ENCODE measurements at places on chromosomes 6 and 20.

DNA sequence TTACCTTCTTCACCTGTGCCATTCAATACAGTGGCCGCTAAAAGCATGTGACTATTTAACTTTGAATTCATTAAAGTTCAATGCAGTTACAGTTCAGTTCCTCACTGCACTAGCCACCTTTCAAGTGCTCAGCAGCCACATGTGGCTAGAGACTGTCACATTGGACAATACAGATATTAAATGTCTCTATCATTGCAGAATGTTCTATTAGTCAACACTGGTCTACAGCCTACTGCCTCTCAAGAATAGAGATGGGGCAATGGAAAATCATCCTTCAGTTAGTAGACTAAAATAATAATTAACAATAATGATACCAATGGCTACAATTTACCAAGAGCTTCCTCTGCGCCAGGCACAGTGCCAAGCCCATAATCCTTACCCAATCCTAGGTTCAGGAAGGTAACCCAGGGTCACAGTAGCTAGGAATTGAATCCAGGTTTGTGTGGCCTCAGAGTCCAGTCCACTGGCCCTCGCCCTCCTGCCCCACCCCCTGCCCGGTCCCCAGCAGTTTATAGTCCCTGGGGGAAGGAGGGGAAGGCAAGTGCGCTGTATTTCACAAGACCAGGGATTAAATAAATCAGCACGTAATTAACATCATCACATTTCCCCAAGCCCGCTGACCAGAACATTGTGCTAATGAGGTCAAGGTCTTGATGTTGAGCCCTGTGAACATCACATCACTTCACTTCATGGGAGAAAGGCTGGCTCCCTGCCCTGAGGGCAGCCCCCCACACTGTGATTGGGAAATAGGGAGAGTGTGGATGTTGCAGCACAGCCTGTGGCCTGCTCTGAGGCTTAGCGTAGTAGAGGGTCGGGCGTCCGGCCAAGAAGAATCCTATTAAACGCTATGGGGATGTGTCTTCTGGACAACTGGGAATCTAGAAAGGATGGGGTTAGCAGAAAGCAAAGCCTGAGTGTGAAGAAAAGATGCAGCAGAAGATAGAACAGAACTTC, 147.2 kb downstream of the VEGFA start:
- no peaks in the 10 kb centered on the region for H3K27me3 ChIP-seq
- no peaks in the 10 kb centered on the region for H3K36me3 ChIP-seq
- H3K4me1 ChIP-seq, result no peaks in the 10 kb centered on the region
- no peak overlapping the region for H3K27ac ChIP-seq
- no peak for DNase-seq

DNA sequence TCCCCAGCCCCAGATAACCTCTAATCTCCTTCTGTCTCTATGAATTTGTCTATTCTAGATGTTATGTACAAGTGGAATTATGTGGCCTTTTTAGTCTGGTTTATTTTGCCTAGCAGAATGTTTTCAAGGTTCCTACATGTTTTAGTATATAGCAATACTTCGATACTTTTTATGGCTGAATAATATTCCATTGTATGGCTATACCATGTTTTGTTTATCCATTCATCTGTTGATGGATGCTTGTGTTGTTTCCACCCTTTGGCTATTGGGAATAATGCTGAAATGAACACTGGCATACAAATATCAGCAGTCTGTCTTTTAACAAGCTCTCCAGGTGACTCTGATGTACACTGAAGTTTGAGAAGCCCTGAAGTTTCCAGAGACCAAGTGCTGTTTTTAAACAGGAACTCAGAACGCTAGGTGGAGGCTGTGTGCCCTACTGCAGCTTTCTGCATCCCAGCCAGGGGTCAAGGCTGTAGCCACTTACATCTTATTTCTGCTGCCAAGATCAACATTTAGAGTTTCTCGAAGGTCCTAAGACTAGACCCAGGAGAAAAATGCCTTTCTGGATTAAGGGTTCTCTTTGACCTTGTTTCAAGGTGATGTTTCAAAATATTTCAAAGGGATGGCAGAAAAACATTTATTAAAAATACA, 123.0 kb downstream of the SOBP start:
- H3K27me3 ChIP-seq, result no peaks in the 10 kb centered on the region
- H3K4me1 ChIP-seq, result peaks cover 86% of the 10 kb centered on the region
- peak overlapping the region; percentile 50 for H3K4me3 ChIP-seq

GRCh38 chr20:25622450-25623224, 1.2 kb downstream of the NANP start:
- peak overlapping the region; percentile 25 for H3K27ac ChIP-seq
- DNase-seq, result no peak
- H3K4me3 ChIP-seq, result peak overlapping the region; percentile 87

DNA sequence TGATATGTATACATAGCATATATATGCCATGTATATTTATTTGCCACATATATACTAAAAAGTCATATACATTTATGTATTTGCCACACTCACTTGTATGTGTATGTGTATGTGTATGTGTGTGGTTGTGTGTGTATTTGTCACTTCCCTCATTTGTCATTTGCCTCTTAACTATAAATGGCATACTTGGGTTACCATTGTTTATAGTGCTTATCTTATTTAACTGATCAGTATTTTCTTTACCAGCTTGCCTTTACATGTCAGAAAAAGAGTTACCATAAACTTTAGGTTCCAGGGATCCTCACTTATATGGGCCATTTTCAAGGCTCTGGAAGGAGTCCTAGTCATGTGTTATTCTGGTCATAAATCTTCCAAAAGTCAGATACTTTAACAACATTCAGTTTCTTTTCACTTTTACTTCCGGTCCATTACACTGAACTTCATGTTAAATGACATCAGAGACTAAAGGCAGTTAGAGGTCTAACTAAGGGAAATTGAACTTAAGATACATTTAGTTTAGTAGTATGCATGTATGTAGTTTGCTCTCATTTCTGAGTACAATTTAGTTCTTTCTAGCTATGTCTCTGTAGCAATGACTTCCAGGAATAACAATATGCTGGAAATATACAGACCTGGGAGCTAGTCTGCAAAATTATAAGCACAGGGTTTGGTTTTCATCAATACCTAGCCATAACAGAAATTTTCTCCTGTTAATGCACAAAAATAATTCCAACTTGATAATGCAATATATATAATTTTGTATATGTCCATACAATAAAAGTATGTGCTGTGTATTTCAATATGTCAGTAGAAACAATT, 33.7 kb upstream of the HIVEP1 start:
- no peak for DNase-seq
- no peak overlapping the region for H3K27ac ChIP-seq
- no peaks in the 10 kb centered on the region for H3K36me3 ChIP-seq
- H3K4me3 ChIP-seq, result no peak overlapping the region

DNA sequence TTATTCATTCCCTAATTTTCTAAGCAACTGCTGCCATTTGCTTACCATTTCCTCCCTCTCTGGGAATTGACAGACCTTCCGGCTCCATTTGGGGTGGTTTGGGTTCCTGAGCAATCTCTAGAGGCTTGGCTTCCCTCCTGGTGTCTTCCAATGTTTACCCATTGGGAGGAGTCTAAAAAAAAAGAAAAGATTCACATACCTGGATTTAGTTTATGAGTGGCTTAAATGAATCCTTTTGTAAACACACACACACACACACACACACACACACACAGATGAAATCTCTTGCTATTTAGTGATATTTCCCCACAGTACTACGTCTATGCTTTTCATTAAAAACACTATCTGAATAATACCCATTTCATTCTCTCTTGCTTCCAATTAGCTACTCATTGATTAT, 48.3 kb upstream of the TRAF3IP2 start:
- H3K27me3 ChIP-seq, result no peaks in the 10 kb centered on the region
- no peak for DNase-seq
- no peak overlapping the region for H3K27ac ChIP-seq
- no peak overlapping the region for H3K4me3 ChIP-seq
- peaks cover 22% of the 10 kb centered on the region for H3K36me3 ChIP-seq

DNA sequence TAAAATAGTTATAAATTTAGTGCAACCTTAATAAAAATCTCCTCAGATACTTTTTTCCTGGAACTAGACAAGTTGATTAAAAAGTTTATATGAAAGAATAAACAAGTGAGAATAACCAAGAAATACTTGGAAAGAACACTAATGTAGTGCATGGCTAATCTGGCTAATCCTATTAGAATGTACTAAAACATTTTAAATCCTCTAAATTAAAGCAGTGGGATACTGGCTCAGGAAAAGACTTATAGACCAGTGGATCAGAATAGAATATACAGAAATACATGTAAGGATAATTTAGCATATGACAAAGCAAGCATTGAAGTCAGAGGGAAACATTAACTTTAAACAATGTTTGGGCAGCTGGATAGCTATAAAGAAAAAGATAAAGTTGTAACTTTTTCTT, 41.1 kb upstream of the ERVFRD-1 start:
- no peak overlapping the region for H3K27ac ChIP-seq
- H3K36me3 ChIP-seq, result peaks cover 5% of the 10 kb centered on the region
- peaks cover 10% of the 10 kb centered on the region for H3K27me3 ChIP-seq
- no peak for DNase-seq
- H3K4me1 ChIP-seq, result peaks cover 12% of the 10 kb centered on the region

- peaks cover 3% of the 10 kb centered on the region for H3K27me3 ChIP-seq
- no peak overlapping the region for H3K4me3 ChIP-seq
- DNase-seq, result no peak
- H3K36me3 ChIP-seq, result peaks cover 4% of the 10 kb centered on the region
- H3K27ac ChIP-seq, result no peak overlapping the region
- H3K4me1 ChIP-seq, result no peaks in the 10 kb centered on the region
Measured at GRCh38 chr20:51339721-51340450, 202.6 kb downstream of the NFATC2 start.

GRCh38 chr6:167702241-167702827, 124.4 kb upstream of the AFDN start:
- no peak for DNase-seq
- peaks cover 6% of the 10 kb centered on the region for H3K27me3 ChIP-seq
- H3K4me1 ChIP-seq, result peaks cover 17% of the 10 kb centered on the region
- no peak overlapping the region for H3K4me3 ChIP-seq
- H3K36me3 ChIP-seq, result no peaks in the 10 kb centered on the region

DNA sequence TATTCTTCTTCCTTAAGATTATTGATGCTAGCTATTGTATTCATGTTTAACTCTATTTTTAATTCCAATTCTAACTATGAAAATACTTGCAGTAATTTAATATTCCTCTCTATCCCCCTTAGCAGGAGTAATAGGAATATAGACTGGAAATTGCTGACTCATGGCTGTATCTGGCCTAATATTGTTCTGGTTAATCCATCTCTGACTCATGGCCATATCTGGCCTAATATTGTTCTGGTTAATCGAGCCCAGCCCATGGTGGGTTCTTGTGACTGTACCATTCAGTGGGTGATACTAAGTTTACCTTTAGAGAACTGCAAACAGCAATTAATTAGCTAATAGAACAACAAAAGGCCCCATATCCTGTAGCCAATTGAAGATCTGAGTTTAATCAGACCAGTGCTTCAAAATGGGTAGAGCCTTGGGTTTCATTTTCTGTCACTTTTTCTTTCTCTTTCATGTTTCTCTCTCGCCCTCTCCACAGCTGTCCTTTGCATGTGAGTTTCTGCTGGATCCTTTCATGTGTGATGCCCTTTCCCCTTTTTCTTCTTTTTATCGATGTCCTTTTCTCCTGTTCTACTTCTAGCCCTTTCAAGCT, 50.6 kb downstream of the SLC22A3 start:
- no peak overlapping the region for H3K27ac ChIP-seq
- no peak for DNase-seq
- H3K4me3 ChIP-seq, result no peak overlapping the region

GRCh38 chr6:4344317-4344899, 209.0 kb upstream of the ECI2 start:
- H3K27me3 ChIP-seq, result peaks cover 2% of the 10 kb centered on the region
- peaks cover 12% of the 10 kb centered on the region for H3K4me1 ChIP-seq
- no peak for DNase-seq
- H3K4me3 ChIP-seq, result no peak overlapping the region
- no peak overlapping the region for H3K27ac ChIP-seq

GRCh38 chr6:23537828-23538227, 588.2 kb upstream of the NRSN1 start:
- no peaks in the 10 kb centered on the region for H3K27me3 ChIP-seq
- no peak overlapping the region for H3K27ac ChIP-seq
- H3K4me3 ChIP-seq, result no peak overlapping the region

DNA sequence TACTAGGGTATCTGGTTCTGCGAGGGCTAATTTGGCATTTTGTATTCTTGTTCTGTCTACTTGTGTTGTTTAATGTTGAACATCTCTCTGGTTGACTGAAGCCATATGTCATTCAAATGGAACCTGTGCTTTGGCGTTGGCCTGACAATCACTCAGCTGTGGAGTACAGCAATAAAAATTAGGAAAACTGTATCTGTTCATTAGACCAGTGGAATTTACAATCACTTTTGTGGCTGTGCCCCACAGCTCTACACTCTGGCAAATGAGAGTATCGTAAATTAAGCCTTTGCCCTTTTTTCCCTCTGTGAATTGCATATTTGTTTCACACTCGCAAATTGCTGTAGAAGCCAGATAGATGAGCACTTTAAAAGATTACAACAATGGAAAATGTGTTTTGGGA, 102.0 kb downstream of the ARID1B start:
- H3K36me3 ChIP-seq, result no peaks in the 10 kb centered on the region
- no peaks in the 10 kb centered on the region for H3K27me3 ChIP-seq
- no peak for DNase-seq

- H3K36me3 ChIP-seq, result no peaks in the 10 kb centered on the region
- no peak overlapping the region for H3K27ac ChIP-seq
- no peak for DNase-seq
- no peak overlapping the region for H3K4me3 ChIP-seq
Measured at GRCh38 chr6:46983007-46983411, 59.1 kb downstream of the ADGRF1 start.

- no peak for DNase-seq
- H3K4me1 ChIP-seq, result peaks cover 12% of the 10 kb centered on the region
- H3K4me3 ChIP-seq, result no peak overlapping the region
- H3K36me3 ChIP-seq, result no peaks in the 10 kb centered on the region
- H3K27me3 ChIP-seq, result no peaks in the 10 kb centered on the region
Measured at GRCh38 chr6:26355366-26355765, 9.6 kb upstream of the BTN3A2 start.

- H3K36me3 ChIP-seq, result peaks cover 8% of the 10 kb centered on the region
- H3K27me3 ChIP-seq, result no peaks in the 10 kb centered on the region
- no peaks in the 10 kb centered on the region for H3K4me1 ChIP-seq
- H3K4me3 ChIP-seq, result no peak overlapping the region
- no peak for DNase-seq
Measured at GRCh38 chr6:100712997-100713396, 168.1 kb downstream of the ASCC3 start.

DNA sequence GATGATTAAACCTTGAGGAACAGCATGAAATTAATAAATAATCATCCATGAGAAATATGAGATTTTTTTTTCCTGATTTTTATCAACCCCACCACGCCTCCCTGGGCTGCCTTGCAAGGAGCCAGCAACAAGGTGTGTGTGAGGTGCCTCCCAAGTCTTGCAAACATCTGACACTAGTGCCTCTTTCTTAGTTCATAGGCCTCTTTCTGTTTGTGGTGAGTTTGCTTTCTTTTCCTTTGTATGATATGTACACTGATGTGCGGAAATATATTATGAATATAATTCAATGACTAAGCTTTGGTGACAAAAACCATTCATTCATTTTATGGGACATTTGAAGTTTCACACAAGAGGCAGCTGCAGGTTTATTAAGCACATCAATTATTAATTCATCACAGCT, 63.2 kb upstream of the SYNDIG1 start:
- H3K4me3 ChIP-seq, result no peak overlapping the region
- H3K27me3 ChIP-seq, result peaks cover 11% of the 10 kb centered on the region
- DNase-seq, result no peak
- H3K36me3 ChIP-seq, result no peaks in the 10 kb centered on the region
- H3K4me1 ChIP-seq, result no peaks in the 10 kb centered on the region

- no peak for DNase-seq
- no peak overlapping the region for H3K27ac ChIP-seq
- H3K4me3 ChIP-seq, result no peak overlapping the region
Measured at GRCh38 chr6:4817551-4817950, 41.3 kb downstream of the CDYL start.
